ENCODE measurements at places on chromosomes 6 and 20. TPM values are rescaled to one million over a fixed set of nuclear protein-coding genes. Genes with fewer than 3 reads are reported as not detected.

Gene WFDC2
- not detected for total RNA-seq

Gene ARMC12
- total RNA-seq: not detected

Gene PTPRA
- total RNA-seq: 36.7 TPM

Gene PSORS1C1
- total RNA-seq: 3.7 TPM

Gene ADAM33
- total RNA-seq: 113 TPM

Gene PRSS16
- not detected for total RNA-seq

Gene LY86
- 4.5 TPM for total RNA-seq

Gene COL9A3
- 0.54 TPM for total RNA-seq

Gene ZNF334
- 3.0 TPM for total RNA-seq

Gene LPA
- total RNA-seq: not detected

Gene NR2E1
- not detected for total RNA-seq

Measured in thoracic aorta (tissue), 2 donors.